Aorta (tissue), 5 donors: ENCODE measurements at places on chromosomes 16 and 17. TPM values are rescaled to one million over a fixed set of nuclear protein-coding genes. Genes with fewer than 3 reads are reported as not detected.

PLLP gene
- total RNA-seq: 2.2 TPM

ICAM2 gene
- 36.0 TPM for total RNA-seq

NPW gene
- not detected for total RNA-seq

DNAH9 gene
- not detected for total RNA-seq

KRT36 gene
- total RNA-seq: not detected

MYH2 gene
- total RNA-seq: not detected

CIBAR2 gene
- not detected for total RNA-seq

GRAP gene
- total RNA-seq: 6.3 TPM

MYH13 gene
- total RNA-seq: not detected

DNA sequence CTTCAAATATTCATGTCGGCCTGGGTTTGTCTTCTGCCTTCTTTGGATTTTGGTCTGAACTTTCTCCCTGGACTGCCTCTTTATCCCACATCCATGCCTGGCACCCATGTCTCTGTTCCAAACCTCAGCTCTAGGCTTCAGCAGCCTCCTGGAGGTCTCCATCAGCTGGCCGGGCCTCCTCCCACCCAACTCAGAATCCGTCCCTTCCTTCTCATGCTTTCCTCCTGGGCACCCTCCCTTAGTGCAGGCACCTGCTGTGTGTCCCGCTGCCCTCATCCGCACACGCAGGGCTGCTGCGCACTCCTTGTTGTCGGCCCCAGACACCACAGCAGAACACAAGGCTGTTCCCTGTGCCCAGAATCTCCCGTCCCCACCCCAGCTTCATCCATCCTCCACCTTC lies 14.0 kb downstream of the LDHD start:
- no peak for DNase-seq
- no peaks in the 10 kb centered on the region for H3K36me3 ChIP-seq
- no peaks in the 10 kb centered on the region for H3K27me3 ChIP-seq
- H3K27ac ChIP-seq: no peak overlapping the region

DNA sequence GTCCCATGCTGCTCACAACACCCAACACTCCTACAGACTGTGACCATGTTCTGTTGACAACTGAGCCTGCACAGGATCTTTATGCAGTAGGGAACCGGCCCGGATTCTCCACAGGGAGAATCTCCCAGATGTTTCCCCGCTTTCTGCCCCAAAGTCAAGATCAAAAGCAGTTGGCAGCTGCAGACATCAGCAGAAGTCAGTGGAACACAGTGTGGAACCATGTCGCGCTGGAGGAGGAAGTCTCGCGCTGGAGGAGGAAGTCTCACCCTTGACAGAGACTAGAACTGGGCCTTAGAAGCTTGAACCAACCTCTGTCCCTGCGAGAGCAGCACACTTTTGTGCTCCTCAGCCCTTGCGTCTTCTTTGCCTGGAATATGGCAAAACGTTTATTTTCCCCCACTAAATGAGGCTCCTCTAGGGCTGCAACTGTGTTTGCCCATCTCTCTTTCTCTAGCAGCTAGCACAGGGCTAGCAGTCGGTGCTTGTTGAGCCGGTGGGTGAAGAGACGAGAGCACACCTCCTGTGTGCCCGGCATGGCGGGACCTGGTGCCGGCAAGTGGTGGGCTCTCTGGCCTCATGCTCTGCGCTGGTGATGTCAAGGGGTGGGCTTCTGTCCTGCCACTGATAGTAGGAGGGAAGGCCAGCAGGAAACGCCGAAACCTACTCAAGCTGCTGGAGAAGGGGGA lies 2.1 kb upstream of the MRC2 start:
- no peak overlapping the region for H3K4me3 ChIP-seq
- no peak overlapping the region for H3K27ac ChIP-seq
- H3K27me3 ChIP-seq: no peaks in the 10 kb centered on the region
- DNase-seq: no peak
- H3K36me3 ChIP-seq: no peaks in the 10 kb centered on the region

DNA sequence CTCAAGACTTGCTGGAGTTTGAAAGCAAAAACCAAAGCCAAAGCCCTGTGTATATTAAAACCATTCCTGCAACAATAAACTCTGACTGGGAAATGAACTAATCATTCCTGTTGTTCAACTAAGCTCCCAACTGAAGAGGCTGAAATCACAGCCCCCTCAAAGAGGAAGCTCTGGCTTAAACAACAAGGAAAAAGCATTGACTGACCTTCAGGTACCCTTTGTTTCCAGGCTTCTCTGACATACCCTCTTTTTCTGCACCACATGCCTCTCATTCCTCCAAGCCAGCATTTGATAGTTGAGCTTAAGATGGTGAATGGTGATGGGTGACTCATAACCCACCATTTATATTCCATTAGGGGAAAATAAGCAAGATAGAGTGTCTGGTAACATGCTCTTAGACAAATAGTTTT lies 470.9 kb upstream of the SOX9 start:
- no peak for DNase-seq
- no peaks in the 10 kb centered on the region for H3K4me1 ChIP-seq
- H3K27me3 ChIP-seq: no peaks in the 10 kb centered on the region
- H3K36me3 ChIP-seq: no peaks in the 10 kb centered on the region

GRCh38 chr16:23026784-23027362 lies 122.4 kb downstream of the USP31 start:
- no peaks in the 10 kb centered on the region for H3K36me3 ChIP-seq
- no peak for DNase-seq
- no peak overlapping the region for H3K27ac ChIP-seq
- H3K4me1 ChIP-seq: no peaks in the 10 kb centered on the region
- H3K4me3 ChIP-seq: no peak overlapping the region

- H3K4me3 ChIP-seq: no peak overlapping the region
- H3K27ac ChIP-seq: no peak overlapping the region
- no peak for DNase-seq
- H3K4me1 ChIP-seq: no peaks in the 10 kb centered on the region
- H3K36me3 ChIP-seq: no peaks in the 10 kb centered on the region
Measured at GRCh38 chr17:55521186-55521585, 9.9 kb upstream of the SMIM36 start.

GRCh38 chr16:52069866-52070265 lies 477.1 kb downstream of the TOX3 start:
- no peak overlapping the region for H3K27ac ChIP-seq
- H3K4me3 ChIP-seq: no peak overlapping the region
- DNase-seq: no peak
- no peaks in the 10 kb centered on the region for H3K4me1 ChIP-seq

- H3K27ac ChIP-seq: no peak overlapping the region
- no peaks in the 10 kb centered on the region for H3K4me1 ChIP-seq
- DNase-seq: no peak
- no peaks in the 10 kb centered on the region for H3K27me3 ChIP-seq
- H3K4me3 ChIP-seq: no peak overlapping the region
Measured at GRCh38 chr17:68821860-68822696, 133.1 kb downstream of the ABCA8 start.

DNA sequence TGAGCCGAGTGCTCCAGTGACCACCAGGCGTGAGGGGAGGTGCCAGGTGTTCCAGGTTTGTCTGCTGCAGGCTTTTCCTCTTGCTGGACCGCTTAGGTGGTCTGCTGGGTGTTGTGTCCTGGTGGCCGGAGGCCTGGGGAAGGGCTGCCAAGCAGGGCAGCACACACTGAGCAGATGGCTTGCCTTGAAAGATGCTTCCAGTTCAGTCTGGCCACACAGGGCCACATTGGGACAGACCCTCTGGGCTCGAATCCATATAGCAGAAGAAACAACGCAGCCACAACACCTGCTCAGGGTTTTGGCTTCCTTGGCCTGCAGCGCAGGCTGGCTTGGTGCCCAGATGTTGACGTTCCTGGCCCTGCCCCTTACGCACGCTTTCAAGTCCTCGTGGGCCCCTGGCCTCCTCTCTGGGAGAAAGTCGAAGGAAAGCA lies 24.8 kb downstream of the GINS2 start:
- no peaks in the 10 kb centered on the region for H3K4me1 ChIP-seq
- H3K27ac ChIP-seq: no peak overlapping the region
- no peaks in the 10 kb centered on the region for H3K36me3 ChIP-seq
- no peak for DNase-seq

DNA sequence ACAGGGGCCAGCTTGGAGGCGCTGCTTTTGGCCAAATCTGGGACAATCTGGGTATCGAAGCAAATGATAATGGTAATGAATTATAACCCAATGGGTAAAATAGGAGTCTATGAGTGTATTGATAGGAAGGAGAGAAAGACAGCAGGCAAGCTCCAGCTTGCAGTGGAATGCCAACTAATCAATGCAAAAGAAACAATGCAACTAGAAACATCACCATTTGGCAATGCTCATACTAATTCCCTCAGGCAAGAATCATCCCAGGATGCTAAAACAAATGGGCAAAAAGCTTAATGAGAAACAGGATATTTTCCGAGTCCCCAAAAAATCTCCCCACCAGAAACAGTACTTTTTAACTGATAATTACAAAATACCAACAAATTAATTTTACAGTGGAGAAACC lies 64.7 kb downstream of the ADCY9 start:
- H3K4me1 ChIP-seq: peaks cover 5% of the 10 kb centered on the region
- no peak overlapping the region for H3K27ac ChIP-seq
- no peak overlapping the region for H3K4me3 ChIP-seq
- H3K36me3 ChIP-seq: no peaks in the 10 kb centered on the region

DNA sequence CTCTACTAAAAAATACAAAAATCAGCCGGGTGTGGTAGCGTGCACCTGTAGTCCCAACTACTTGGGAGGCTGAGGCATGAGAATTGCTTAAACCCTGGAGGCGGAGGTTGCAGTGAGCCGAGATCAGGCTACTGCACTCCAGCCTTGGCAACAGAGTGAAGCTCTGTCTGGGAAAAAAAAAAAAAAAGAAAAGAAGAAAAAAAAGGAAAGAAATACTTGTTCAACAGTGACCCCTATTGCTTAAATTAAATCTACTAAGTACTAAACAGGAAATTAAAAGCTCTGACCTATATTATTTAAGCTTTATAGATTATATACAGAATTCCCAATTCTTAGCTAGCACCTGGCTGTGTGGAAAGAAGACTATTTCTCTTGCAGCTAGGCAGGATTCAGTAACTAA lies 48.9 kb downstream of the FBXL20 start:
- DNase-seq: no peak
- no peaks in the 10 kb centered on the region for H3K27me3 ChIP-seq
- no peak overlapping the region for H3K4me3 ChIP-seq
- no peaks in the 10 kb centered on the region for H3K36me3 ChIP-seq
- no peak overlapping the region for H3K27ac ChIP-seq
